ENCODE measurements at places on chromosomes 2 and 18.
A peak's percentile ranks its signal among the peaks of the same experiment; 100 is the strongest.

DNA sequence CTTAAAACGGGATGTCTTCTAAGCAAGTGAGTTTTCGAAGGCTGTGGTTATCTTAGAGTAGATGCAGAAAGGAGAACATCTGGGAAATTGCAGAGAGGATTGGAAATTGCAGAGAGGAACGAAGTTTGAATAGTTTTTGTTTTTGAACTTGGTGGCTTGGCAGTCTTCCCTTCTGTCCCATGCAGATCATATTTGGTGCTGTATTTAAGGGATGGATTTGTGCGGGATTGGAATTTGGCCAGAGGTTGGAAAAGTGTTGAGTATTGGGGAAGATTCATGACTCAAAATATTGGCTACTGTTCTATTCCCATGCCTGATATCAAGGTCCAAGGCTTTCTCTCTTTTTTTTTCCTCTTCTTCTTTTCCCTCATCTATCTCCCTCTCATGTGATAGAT lies 18.2 kb downstream of the PTPRM start:
- DNase-seq = peak; percentile 49

GRCh38 chr2:24871852-24872333 lies 48.1 kb downstream of the ADCY3 start:
- peak; percentile 39 for DNase-seq

DNA sequence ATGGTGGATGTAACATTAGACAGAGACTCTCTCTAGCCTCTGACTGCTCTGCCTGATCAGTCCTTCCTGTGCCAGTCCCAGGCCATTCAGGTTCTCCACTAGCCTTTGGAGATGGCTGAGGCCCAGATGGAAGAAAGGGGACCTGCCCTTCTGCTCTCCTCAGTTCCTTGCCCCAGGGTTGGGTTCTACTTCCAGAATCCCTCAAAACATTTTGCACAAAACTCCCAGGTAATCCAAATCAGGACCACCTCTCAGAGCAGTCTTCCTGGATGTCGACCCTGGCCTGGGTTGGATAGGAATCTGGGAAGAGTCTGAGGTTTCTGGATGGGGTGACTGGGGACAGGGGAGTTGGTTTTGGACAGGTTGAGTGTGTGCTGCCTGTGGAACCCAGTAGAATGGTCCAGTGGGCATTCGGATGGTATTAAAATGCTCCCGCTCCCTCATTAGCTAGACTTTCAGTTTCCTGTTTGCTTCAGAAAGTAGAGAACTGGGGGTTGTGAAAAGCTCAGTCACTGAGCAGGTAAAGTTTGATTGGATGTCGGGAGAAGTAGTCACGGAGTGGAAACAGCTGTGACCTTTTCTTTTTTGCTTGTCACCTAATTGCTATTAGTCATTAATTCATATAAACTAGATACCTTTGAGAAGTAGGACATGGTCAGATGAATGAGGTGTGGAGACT lies 37.9 kb downstream of the DPYSL5 start:
- DNase-seq = no peak

DNA sequence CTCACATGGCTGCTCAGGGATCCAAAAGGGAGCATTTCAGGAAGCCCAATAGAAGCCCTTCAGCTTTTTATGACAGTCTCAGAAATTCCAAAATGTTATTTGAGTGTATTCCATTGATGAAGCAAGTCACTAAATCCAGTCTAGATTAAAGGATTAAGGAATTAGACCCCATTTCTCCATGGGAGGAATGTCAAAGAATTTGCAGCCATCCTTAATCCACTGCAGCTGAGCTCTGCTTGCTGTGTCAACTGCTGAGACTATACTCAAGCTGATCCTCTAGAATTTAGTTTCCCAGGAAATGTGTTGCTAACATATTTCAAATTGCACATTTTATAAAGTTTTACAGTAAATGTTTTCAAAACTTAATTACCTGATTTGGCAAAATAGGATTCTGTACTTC lies 28.4 kb upstream of the C2orf69 start:
- no peak for DNase-seq

GRCh38 chr2:28363686-28364280 lies 28.9 kb upstream of the FOSL2 start:
- DNase-seq = no peak

DNA sequence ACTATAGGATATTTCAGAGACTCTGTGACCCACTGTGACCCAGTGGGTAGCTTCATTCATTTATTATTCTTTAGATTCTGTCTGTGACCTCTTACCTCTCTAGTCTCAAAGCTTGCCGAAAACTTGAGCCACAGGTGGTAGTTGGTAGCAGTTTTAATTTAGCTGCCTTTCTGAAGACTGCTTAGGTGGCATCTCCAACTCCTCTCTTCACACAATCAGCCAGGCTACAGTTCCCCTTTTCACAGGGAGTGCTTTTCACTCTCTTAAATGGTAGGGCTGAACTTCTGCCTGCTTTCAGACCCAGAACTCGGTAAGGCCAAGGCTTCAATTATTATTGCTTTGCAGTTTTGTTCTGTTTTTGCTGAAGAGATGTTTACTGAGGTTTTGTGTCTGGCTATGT lies 349.6 kb downstream of the ARL6IP6 start:
- DNase-seq = no peak

DNA sequence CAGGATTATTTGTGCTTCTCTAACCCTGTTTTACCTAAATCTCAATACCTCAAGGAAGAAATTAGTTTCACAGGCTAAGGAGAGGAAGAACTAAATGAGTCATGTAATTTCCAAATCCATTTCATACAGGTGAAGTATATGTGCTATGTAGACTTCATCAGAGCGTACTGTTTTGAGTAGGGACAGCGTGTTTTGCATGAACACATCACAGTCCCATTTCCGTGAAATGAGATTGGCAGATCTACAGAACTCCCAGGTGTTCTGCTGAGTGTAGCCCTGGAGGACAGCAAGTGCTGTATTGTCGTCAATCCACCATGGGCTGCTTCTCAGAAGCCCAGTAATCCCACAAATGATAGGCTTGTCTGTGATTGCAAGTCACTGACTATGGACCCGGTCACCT lies 97.7 kb downstream of the XRCC5 start:
- DNase-seq = no peak

- DNase-seq = no peak
These were observed 2.1 kb downstream of the TEX51 start for GRCh38 chr2:126900646-126901319.

DNA sequence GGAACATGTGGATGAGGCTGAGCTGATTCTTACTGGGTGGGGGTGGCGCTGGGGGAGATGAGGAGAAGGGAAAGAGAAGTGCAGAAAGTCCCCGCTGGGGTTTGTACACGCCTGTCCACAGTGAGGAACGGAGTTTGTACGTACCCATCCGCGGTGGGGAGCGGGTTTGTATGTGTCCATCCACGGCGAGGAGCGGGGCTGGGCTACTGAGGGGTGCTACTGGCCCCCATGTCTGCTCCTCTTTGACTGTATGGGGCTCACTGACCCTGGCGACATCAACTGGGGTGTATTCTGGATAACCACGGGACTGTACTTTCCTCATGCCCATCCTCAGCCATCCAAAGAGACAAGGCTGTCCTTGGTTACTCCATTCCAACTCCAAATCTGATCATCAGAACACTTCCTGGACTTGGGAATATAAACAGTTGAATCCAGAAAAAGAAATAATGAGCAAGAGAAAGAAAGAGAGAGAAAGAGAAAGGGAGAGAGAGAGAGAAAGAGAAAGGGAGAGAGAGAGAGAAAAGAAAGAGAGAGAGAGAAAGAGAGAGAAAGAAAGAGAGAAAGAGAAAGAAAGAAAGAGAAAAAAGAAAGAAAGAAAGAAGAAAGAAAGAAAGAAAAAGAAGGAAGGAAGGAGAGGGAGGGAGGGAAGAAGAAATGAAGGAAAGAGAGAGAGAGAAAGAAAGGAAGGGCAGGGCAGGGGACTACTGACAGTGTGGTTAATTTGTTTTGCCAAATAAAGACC lies 21.0 kb downstream of the MAL start:
- no peak for DNase-seq

GRCh38 chr18:63140997-63141777 lies 178.4 kb downstream of the BCL2 start:
- no peak for DNase-seq

GRCh38 chr2:46569766-46570165 lies 90.4 kb downstream of the TMEM247 start:
- no peak for DNase-seq

- peak; percentile 86 for DNase-seq
These were observed 136.7 kb downstream of the SP3 start for GRCh38 chr2:173828189-173829142.

- DNase-seq = no peak
These were observed 212.2 kb downstream of the TRIB2 start for GRCh38 chr2:12928775-12929401.

- DNase-seq = no peak
These were observed 248.4 kb upstream of the MEIS1 start for GRCh38 chr2:66186537-66186936.

GRCh38 chr2:233422050-233422639 lies 67.9 kb downstream of the DGKD start:
- DNase-seq = no peak

- DNase-seq = no peak
These were observed 806.5 kb downstream of the TDRD15 start for GRCh38 chr2:21930226-21930625.

DNA sequence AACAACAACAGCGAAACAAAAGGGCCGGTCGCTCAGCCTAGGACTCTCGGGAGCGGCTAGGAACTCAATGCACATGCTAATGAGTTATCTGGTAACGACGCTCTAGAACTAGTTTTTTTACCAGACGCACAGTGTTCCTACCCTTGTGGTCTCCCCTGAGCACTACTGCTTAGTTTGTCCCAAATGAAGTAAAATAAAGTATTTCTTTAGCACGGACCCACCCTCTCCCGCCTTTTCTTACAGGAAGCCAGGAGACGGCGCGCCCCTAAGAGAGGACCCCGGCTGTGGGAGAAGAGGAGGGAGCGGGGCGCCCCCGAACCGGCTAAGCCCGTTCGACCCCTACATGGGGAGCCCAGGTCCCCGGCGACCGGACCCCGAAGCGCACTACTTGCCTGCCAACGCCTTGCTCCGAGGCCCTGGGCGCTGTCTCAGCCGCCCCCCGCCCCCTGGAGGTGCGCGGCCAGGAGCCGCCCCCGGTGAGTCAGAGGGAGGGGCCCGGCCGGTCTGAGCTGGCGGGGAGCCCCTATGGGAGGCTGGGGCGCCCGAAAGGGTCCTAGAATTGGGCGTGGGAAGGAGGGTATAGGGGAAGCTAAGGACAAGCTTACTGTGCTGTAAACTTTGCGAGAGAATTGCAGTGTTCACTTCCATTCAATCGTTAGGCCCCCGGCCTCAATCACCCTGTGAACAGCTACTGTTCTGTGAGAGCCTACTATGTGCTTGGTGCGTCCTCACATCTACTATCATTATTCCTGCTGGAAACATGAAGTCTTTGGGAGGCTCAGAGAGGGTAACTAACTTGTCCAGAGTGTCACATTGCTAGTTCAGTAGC lies 3.6 kb upstream of the CAPG start:
- DNase-seq = peak; percentile 54

DNA sequence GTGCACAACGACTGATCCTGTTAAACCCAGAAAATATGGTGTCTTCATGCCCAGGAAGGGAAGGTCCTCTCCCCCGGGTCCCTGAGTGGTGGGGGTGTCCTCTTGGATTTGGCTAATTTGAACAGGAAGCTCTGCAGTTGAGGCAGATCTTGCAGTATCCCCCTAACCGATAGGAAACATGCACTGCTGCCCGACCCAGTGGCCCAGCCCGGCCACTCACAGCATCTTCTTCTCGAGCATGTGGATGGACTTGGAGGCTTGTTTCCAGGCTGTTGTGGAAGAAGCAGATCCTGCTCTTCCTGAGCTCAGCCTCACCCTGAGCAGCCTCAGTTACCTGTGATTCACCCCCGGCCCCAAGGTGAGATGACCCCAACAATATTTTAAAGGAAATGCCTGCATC lies 46.4 kb upstream of the ASB1 start:
- DNase-seq = no peak

DNA sequence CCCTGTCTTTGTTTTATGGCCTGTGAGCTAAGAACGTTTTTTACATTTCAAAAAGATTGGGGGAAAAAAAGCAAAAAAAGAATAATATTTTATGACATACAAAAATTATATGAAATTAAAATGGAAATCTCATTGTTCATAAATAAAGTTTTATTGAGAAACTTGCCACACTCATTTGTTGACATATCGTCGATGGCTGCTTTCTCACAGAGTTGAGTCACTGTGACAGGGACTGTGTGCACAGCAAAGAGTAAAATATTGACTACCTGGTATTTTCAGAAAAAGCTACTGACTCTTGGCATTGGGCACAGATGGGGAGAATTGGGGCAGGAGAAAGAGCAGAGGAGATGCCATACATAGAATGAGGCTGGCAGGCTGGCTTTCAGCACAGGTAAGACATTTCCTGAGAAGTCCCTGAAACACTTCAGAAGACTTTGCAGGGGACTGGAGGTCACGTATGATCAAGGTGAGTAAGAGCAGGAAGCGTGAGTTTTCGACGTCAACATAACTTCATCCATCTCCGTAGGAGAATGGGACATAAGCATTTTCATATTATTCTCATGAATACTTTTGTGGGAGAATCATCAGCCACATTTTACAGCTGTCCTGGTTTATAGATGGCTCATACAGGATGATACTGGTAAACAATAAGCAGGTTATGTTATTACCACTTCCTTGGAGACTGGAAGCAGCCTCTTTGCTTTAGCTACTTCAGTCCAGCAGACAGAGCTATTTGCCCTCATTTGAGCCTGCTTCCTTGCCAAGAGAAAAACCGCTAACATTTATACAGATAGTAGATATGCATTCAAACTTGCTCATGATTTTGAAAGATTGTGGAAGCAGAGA lies 32.5 kb upstream of the PUM2 start:
- DNase-seq = peak; percentile 46

DNA sequence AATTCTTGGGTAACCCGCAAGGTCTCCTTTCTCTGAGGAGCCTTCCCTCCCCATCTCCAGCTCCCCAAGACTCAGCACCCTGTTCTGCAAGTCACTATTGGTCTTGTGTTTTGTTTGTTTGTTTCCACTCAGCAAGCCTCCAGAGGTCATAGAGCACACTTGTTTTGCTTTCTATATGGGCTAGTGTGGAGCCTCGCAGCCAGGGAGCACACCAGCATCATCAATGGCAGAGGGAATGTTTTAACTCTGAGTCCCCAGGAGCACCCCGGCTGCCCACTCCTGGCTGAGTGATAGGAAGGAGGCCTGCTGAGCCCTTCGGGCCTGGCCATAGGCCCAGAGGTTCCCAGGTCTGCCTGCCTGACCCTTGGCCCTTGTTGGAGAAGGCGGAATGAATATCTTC lies 36.6 kb downstream of the GLI2 start:
- no peak for DNase-seq

GRCh38 chr2:25228848-25229278 lies 60.5 kb upstream of the POMC start:
- peak; percentile 86 for DNase-seq

DNA sequence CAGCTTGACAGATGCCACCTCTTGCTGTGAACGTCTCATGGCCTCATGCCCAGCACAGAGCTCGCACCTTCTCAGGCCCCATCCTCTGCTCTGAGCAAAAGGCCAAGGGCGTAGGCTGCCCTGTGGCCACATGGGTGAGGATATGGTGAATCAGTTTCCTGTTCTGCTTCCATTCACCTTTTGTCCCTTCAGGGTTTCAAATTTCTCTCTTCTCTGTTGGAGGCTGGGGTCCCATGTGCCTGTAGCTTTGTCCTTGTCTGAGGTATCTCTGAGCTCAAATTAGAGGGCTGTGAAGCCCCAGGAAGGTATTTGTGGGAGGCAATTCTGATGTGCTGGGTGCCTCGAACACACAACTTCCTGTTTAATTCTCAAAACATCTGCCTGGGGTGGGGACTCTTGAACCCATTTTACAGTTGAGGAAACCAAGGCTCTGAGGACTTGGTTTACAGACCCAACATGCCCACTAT lies 29.0 kb downstream of the ZAP70 start:
- DNase-seq = no peak

Measured in cardiac muscle cell (in vitro differentiated cells and primary cell).